ENCODE measurements at places on chromosomes 7 and 10. TPM values are rescaled to one million over a fixed set of nuclear protein-coding genes. Genes with fewer than 3 reads are reported as not detected.

- H3K27me3 ChIP-seq, result peaks cover 11% of the 10 kb centered on the region
- no peak overlapping the region for H3K27ac ChIP-seq
- peaks cover 56% of the 10 kb centered on the region for H3K36me3 ChIP-seq
- H3K4me3 ChIP-seq, result no peak overlapping the region
Observed at GRCh38 chr7:137880432-137880831, 33.7 kb upstream of the DGKI start.

- no peaks in the 10 kb centered on the region for H3K36me3 ChIP-seq
- DNase-seq, result no peak
- peaks cover 5% of the 10 kb centered on the region for H3K4me1 ChIP-seq
- H3K4me3 ChIP-seq, result no peak overlapping the region
Observed at GRCh38 chr10:11832042-11832441, 8.9 kb downstream of the PROSER2 start.

DNA sequence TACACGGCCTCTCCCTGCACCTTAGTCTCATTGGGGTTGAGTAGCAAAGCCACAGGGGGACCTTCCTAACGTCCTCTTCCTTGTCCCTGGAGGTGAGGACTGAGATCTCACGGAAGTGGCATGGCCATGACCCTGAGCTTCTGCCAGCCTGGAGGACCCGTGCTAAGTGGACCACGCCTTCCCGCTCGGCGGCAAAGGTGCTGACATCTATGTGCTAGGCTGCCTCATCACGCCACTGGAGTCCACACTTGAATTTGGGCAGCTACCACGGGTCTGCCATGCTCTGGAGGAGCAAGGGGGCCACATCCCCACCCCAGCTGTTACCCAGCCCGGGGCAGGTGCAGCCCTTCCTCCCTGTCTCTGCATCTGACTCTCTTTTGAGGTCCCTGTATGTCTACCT, 15.3 kb downstream of the GHRHR start:
- H3K27ac ChIP-seq, result no peak overlapping the region
- H3K36me3 ChIP-seq, result peaks cover 7% of the 10 kb centered on the region
- DNase-seq, result no peak
- no peak overlapping the region for H3K4me3 ChIP-seq

- no peak for DNase-seq
- H3K27ac ChIP-seq, result no peak overlapping the region
- H3K4me3 ChIP-seq, result peak overlapping the region; percentile 9
- peaks cover 27% of the 10 kb centered on the region for H3K36me3 ChIP-seq
- H3K4me1 ChIP-seq, result no peaks in the 10 kb centered on the region
Observed at GRCh38 chr7:155782466-155782865, 29.8 kb downstream of the SHH start.

- no peak overlapping the region for H3K27ac ChIP-seq
- H3K27me3 ChIP-seq, result peaks cover 17% of the 10 kb centered on the region
- H3K4me1 ChIP-seq, result peaks cover 21% of the 10 kb centered on the region
- H3K36me3 ChIP-seq, result no peaks in the 10 kb centered on the region
- DNase-seq, result peak; percentile 25
- H3K4me3 ChIP-seq, result no peak overlapping the region
Observed at GRCh38 chr10:11874568-11875493, 51.7 kb downstream of the PROSER2 start.

- H3K36me3 ChIP-seq, result peaks cover 3% of the 10 kb centered on the region
- DNase-seq, result no peak
- H3K4me3 ChIP-seq, result no peak overlapping the region
Observed at GRCh38 chr7:66237906-66238772, 33.0 kb downstream of the TPST1 start.

DNA sequence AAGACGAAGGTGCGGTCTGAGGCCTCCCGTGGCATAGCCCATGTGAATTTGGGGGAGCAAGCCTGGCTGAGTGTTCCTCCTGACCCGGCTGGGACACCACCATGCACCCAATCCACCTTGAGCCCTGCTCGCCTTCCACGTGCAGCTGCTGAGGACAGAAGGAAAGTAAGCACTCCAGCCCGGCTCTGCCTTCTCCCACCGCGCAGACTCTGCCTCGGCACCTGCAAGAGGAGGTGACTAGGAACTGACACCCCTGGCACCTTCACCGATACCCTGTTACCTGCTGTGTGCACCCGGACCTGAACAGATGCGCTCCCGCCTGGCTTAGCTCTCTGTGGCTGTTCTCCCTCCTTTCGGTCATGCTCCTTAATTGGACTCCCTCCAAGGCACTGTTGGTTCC, 57.0 kb upstream of the OPN4 start:
- H3K36me3 ChIP-seq, result peaks cover 3% of the 10 kb centered on the region
- no peak overlapping the region for H3K4me3 ChIP-seq
- no peak overlapping the region for H3K27ac ChIP-seq
- peaks cover 8% of the 10 kb centered on the region for H3K27me3 ChIP-seq
- H3K4me1 ChIP-seq, result peaks cover 9% of the 10 kb centered on the region

DNA sequence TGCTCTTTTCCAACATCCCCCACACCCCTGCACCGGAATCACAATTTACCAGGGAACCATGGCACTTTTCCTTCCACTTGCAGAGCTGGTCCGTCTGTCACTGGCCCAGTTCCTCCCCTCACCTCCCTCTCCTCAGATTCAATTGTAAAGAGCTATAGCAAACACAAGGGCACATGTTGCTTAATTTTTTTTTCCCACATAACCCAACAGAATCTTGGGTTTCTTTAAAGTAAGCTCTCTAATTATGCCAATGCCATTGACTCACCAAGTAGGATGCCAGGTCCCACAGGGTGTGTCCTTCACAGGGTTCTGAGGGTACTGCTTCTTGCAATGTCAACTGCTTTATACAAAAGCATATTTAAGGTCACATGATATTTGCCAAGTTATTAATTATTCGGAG, 262.2 kb downstream of the AUTS2 start:
- H3K27me3 ChIP-seq, result peaks cover 1% of the 10 kb centered on the region
- H3K4me1 ChIP-seq, result peaks cover 11% of the 10 kb centered on the region
- no peak overlapping the region for H3K4me3 ChIP-seq
- H3K36me3 ChIP-seq, result no peaks in the 10 kb centered on the region

DNA sequence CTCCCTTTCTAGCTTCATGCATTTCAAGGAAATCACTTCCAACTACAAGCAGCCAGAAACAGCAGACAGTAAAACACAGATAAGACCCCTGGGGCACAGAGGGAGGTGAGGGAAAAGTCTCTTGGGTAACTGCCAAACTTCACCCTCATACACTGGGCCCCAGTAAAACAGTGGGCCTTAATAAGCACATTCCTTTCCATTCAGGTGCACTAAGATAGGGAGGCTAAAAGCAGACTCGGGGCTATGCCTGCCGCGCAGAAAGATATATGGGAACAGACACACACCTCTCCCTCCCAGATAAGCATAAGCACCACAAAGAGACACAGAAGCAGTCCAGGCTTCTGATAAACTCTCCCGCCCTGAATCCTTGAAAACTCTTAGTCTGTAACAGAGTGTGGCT, 117.0 kb downstream of the TYW1B start:
- peaks cover 4% of the 10 kb centered on the region for H3K36me3 ChIP-seq
- no peak for DNase-seq
- no peak overlapping the region for H3K27ac ChIP-seq

ZCWPW1 gene
- 2.2 TPM for total RNA-seq

ASZ1 gene
- not detected for total RNA-seq
